NCI-H524 treated with DMSO at 0.1 percent for 48 hours (cell line): ENCODE measurements at places on chromosomes 6 and 20.

GRCh38 chr6:6951355-6951754, 156.4 kb upstream of the RREB1 start:
- no peak for DNase-seq

DNA sequence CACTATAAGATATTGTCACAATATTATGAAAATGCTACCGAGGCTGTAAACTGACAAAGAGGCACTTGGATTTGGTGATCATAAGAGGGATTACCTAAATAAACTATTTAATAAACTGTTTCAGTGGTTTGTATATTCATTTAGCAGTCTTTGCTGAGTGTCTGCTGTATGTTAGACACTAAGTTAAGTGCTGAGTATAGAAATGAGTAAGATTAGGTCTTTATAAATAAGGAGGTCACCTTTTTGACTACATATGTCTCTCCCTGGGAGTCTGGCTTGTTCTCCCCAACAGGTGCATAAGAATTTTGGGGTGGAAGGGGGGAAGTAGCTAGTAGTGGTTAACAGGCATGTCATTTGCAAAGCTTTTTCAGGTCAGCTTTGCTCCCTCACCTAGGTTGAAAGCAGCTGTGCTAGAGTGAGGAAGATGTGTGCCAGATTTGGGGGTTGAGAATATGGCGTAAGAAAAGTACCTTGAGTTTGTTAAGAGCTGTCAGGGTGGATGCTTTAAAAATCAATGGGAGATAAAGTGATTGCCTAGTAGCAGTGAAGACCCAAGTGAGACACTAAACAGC, 246.3 kb downstream of the ZFAND3 start:
- no peak for DNase-seq

DNA sequence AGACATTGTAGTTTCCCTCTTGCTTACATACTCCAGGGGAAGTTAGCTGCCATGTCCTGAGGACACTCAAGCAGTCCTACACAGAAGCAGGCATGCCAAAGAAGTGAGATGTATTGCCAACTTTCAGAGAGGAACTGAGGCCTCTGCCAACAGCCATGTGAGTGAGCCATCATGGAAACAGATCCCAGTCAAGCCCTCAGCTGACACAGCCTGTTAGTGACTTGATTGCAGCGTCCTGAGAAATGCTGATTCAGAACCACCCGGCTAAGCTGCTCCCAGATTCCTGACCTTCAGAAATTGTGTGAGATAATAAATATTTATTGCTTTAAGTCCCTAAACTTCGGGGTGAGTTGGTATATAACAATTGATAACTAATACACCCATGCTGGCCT, 38.1 kb downstream of the GSTA2 start:
- DNase-seq, result no peak

- DNase-seq, result peak; percentile 72
These were observed 17.7 kb upstream of the CCDC167 start for GRCh38 chr6:37517411-37517812.

DNA sequence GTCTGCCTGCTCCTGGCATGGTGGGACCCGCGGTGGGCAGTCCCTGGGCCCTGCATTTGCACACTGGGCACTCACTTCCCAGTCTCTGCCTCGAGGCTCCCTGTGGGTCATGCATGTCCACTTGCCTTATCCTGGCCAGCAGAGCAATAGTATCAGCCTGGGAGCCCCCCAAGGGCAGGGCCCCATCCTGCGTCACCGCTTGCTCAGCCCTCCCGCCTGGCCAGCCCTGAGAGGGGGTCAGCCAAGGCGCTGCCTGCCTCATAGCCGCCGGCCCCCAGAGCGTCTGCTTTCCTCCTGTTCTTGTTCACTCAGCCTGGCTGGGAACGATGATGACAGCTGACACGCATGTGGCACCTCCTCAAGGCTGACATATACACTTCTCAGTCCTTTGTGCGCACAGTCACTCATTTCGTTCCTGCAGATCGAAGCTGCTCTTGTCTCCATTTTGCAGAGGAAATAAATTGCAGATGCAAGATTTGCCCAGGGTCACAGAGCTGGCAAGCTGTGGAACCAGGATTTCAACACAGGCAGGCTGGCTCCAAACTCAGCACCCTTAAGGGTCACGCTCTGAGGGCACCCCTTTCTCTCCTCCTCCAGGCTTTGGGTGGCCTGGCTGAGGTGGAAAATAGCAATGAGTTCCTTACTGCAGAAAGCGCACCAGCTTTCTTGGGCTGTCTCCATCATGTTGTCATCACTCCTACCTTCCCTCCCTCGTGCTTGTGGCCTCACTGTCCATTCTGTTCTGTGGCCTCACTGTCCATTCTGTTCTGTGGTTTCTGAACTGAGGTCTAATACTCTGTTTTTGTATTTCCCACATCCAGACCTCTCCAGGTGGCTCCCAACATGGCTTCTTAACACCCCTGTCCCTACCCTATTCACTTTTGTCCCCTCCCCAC, 17.2 kb downstream of the KCNK17 start:
- no peak for DNase-seq

DNA sequence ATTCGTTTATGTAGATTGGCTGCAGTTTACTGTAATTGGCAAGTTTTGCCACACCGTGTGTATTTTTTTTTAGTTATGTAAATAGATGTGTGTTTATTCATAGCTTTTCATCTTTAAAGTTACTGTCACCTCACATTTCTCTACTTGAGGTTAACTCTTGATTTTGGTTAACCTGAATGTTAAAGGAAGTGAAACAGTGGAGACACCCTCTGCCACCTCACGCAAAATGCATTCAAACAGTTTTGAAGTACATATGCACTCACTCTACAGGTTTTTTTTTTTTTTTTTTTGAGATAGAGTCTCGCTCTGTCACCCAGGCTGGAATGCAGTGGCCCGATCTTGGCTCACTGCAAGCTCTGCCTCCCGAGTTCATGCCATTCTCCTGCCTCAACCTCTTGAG, 17.7 kb downstream of the OR2A4 start:
- DNase-seq, result no peak

GRCh38 chr6:92507552-92507951, 911.8 kb downstream of the EPHA7 start:
- no peak for DNase-seq
